DMS53 (cell line): ENCODE measurements at places on chromosomes 5 and 9.

DNA sequence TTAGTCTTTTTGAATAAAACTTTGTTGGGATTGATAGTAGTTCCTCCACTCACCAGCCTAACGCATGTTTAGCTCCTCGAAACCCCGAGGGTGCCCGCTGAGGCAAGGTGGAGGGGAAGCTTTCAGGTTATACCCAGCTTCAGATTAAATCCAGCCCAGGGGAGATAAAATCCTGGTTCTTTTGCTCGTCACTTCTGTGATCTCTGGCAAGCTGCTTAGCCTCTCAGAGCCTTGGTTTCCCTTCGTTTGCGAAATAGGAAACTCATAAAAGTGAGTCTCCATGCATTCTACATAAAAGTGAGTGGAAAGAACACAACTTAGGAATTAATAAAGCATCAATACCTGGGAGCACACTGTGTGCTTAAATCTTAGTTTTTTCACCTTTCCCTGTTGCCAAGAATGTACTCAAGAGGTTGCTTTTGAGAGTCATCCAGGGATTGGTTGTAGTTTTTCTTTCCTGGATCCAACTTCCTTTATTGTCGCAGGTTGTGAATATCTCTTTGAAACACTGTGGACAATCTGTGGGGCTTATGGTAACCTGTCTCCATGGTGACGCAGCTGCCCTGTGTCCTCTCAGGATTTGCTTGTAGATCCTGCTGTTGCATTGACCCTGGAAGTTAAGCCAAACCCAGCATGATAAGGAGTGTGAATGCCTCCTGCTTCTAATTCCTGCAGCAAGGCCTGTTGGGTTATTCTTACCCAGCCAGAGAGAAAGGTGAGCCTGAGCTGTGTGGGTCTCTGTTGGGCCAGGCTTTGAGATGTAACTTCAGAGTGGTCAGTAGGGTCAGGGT, 2.0 kb downstream of the GALNT12 start:
- DNase-seq = peak; percentile 43

DNA sequence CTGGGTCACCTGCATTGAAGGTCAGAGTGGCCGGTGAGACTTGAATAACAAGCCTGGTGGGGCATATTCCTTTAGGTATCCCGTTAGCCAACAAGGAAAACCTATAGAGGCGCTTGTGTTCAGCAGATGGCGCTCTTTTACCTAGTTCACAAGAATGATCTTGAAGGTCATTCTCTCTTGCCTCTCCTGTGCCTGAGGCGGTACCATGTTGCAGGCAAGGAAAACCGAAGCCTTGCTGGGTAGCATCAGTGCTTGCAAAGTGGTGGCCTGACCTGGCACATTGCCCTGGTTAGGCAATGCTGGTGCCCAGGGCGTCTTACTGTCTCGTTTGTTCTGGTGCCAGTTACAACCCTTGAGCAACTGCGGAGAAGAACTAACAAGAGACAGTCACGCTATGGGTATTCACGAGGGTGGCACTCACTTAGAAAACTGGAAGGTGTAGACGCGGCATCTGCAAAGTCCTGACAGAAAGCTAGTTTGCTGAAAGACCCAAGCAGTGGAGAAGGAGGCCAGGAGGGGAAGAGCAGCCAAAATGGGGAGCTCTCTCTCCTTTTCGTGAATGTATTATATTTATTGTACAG, 56.7 kb downstream of the AOPEP start:
- DNase-seq = peak; percentile 94

DNA sequence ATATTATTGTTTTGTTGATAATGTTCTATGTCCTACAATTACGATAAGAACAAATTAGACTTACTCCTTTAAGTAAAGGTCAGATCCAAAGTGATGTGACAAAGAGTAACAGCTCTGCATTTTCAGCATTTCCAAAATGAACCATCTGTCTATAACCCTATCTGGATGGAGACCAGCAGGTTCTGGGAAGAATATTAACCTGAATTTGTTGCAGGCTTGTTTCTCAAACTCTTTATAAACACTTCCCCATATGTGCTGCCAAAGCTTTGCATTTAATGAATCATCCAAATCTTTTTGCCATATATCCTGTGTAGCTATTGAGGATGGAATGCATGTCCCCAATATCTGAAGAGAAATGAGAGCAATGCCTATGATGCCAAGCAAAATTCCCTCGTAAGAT, 198.9 kb upstream of the SLC27A6 start:
- no peak for DNase-seq

- no peak for DNase-seq
Observed at GRCh38 chr5:42020788-42021530, 95.9 kb downstream of the FBXO4 start.

DNA sequence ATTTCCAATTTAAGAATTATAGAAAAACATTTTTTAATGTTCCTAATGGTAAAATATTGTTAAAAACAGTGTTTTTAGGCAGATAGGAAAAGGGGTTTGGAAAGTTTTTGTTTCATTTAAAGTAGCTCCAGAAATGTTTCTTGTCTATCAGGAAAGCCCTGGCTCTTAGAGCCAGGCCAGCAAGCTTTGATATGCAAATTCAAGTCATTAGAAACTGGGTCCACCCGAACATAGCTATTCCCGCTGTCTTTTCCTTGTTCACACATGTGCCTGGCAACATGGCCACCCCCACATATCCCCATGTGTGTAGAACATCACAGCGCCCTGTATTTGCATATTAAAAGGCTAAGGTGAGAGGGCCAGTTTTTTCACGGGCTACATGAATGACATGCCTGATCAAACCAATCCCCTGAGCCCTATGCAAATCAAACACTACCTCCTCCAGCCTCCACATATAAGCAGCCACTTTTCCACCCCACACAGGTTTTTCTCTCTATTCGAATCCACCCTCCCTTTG, 925.3 kb upstream of the CDH10 start:
- DNase-seq = no peak

DNA sequence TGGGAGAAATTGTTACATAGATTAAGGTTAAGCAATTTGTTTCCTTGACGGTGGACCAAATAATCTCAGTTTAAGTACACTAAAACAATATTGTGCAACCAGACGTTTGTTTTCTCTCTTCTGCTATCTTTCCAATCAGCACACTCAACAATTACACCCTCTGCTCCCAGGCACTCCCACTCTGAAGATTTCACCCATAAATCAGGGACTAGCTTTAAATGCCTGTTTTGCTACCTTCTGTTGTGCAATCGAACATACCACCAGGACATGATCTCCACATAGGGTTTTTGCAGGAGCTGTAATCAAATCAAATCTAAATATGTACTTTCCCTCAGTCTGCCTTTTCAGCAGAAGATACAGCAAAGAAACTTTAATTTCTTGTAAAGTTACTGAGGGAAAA, 405.8 kb upstream of the TLE4 start:
- DNase-seq = no peak

DNA sequence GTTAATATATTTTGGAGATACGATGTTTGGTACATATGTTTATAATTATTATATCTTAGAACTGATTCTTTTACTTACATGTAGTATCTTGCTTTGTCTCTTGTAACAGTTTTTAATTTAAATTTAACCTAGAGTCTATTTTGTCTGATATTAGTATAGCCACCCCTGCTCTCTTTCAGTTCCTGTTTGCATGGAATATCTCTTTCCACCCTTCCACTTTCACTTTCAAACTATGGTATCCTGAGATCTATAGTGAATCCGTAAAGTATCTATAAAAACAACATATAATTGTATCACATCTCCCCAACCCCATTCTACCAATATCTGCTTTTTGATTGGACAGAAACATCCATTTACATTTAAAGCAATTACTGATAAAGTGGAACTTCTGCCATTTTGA, 7.2 kb downstream of the IRGM start:
- no peak for DNase-seq

- DNase-seq = no peak
Observed at GRCh38 chr9:130419521-130420035, 25.2 kb upstream of the ASS1 start.

DNA sequence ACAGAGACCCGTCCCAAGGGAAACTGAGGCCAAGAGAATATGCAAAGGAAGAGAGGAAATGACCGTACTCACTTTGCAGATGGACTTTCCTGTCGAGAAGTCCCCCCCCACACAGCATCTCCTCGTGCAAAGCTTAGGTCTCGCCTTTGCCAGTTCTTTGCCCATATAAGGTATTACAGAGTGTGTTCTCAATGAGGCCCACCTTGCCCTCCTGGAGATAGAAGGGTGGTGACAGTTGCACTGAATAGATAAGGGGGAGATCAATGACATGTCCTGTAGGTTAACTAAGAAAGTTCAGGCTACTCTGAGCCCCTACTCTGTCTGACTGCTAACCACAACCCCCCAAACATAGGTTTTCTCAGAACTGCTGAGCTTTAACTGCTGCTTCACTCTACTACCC, 68.2 kb upstream of the SPTLC1 start:
- no peak for DNase-seq

GRCh38 chr5:80181618-80182211, 74.1 kb downstream of the SERINC5 start:
- DNase-seq = peak; percentile 82

DNA sequence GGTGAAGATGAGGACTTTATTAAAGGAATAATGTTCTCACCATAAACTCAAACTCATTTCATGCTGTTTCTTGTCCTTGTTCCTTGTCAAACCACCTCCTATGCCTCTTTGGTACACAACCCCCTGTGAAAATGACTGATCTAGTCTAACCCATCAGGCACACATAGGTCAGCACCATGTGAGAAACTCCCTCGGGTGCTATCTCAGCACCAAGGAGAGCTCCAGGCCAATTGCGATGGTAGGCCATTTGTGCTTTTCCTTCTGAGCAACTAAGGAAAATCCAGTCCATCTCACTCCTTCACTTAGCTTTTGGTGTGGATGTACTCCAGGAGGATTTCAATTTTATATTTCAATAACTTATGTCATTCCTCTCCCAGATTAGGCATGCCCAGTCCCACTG, 199.8 kb downstream of the ZNF608 start:
- no peak for DNase-seq

- no peak for DNase-seq
Observed at GRCh38 chr9:129994882-129995281, 48.1 kb downstream of the FNBP1 start.

DNA sequence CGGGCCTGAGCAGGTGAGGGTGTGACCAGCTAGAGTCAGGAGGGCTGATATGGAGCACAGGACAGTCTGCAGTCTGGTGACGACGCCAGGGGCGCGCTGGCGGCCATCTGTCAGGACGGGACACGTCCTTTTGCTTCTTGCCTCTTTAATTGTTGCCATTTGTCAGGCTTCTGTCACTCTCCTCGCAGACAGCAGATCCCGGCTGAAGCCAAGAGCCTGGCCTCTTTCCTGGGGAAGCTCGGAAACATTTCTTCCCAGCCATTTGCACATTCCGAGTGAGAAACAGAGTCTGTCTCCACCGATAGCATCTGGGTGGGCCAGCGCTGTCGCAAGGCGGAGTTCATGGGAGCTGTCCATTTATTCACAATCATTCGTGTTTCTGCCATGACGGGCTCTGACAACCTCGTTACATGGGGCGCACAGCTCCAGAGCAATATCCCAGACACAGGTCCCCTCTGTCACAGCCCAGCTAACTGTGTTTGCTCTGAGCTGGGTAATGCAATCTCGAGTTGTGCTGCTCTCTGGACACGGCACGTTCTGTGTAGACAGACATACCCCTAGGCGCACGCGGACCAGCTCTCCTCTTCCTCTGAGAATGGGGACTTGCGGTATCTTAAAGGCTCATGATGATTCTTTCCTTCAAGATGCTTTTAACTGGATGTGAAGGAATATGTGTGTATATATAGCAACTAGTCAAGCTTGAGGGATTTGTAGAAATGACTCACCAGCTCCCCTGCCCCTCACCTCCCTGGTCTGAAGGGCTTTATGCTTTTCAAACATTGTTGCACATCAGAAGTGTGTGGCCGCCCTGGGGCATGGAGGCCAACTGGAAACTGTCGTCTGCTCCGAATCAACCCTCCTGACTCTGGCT, 105.3 kb upstream of the FCN2 start:
- no peak for DNase-seq

DNA sequence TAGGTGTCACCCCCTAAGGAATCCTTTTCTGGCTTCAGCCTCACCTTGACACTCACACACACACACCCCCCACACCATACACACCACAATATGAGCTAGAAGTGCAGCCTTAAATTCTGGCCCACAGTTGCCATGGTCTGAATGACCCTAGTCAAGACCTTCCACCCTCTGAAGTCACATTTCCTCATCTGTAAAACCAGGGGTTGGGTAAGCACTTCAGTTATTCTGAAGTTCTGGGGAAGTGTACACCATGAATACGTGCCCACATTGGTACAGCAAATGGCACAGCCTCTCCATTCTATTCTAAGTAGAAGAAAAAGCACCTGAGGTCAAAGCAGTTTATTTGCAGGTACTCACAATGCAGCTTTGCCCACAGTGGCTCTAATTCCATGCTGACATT, 372.8 kb upstream of the KLF4 start:
- no peak for DNase-seq

DNA sequence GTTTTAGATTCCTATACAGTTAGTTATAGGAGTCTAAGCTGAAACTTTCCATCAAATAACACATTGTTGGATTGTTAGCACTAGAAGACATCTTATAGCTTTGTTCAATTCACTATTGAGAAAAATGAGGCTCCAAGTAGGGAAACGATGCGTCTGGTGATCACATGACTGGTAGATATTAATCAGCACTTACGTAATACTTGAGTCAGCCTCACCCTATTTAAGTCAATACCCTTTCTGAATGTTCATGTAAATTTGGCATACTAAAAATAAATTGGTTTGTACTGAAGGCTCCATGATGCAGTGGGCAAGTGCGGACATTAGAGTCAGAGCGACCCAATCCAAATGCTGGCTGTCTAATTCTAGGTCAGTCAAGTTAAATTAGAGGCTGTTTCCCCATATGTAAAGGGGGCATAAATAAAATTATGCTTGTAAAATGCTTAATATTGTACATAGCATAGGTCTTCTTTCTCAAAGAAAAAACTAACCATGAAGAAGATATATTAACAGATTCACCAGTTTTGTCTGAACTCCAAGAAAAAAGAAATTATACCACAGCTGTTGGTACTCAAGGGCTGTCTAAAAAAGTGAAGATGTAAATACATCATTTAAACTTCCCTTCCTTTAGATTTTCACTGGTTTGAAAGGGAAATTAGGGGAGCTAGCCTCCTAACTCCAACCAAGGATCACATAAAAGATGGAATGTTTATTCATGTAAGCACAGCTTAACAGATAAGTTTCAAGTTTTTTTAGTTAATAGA, 406.6 kb upstream of the TLE4 start:
- DNase-seq = no peak

- DNase-seq = no peak
Observed at GRCh38 chr9:118162716-118163115, 458.5 kb downstream of the TLR4 start.

GRCh38 chr9:18333157-18333556, 140.8 kb upstream of the ADAMTSL1 start:
- DNase-seq = no peak

DNA sequence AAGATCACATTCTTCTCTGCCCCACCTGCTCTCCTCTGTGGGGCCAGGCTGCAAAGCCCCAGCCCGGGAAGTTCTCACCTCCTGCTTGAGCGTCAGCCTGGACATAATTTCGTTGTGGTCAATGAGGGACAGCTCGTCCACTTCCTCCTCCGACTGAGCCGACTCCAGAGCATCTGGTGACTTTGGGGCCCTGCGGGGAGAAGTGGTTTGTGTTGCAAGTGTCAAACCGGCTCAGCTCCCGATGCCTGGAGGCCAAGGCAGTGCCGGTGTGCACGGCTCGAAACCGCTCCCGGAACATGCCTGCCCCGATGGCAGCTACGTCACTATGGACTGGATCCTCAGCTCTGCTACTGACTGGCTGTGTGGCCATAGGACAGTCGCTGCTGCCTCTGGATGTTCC, 52.8 kb downstream of the PRRT1B start:
- no peak for DNase-seq

GRCh38 chr5:95022967-95023695, 261.8 kb downstream of the MCTP1 start:
- DNase-seq = no peak
